ENCODE measurements at places on chromosomes 16 and 17.

- no peak for DNase-seq
Observed at GRCh38 chr17:74444406-74444805, 12.5 kb downstream of the GPRC5C start.

GRCh38 chr16:55699616-55700015 is 43.8 kb downstream of the SLC6A2 start:
- DNase-seq: no peak

- no peak for DNase-seq
Observed at GRCh38 chr16:87552772-87553573, 49.3 kb upstream of the JPH3 start.

GRCh38 chr16:8923199-8923598 is 40.5 kb downstream of the USP7 start:
- no peak for DNase-seq

- peak; percentile 40 for DNase-seq
Observed at GRCh38 chr17:27268394-27269085, 25.4 kb upstream of the WSB1 start.

- DNase-seq: no peak
Observed at GRCh38 chr17:57512258-57512657, 232.8 kb downstream of the CCDC182 start.

GRCh38 chr17:9332132-9332494 is 243.5 kb downstream of the STX8 start:
- no peak for DNase-seq

GRCh38 chr16:12057266-12057665 is 80.7 kb downstream of the SNX29 start:
- no peak for DNase-seq

GRCh38 chr16:15396948-15397594 is 1.5 kb downstream of the MPV17L start:
- DNase-seq: no peak

DNA sequence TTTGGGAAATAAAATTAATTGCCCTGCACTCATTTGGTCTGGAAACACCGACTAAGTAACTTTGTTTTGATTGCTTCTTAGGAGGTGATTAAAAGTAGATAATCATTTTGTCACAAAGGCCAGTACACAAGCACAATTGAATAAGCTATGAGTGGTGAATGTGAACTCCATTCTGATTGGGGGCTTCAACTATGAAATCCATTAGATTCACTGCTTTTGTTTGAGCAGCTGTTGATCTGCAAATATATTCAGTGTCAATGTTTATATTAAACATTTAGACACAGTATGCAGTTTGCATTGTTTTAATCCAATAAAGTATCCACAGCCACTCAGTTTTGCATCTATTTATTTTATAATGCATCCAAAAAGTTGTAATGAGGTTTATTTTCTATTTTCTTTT is 817.5 kb downstream of the CDH11 start:
- peak; percentile 13 for DNase-seq

DNA sequence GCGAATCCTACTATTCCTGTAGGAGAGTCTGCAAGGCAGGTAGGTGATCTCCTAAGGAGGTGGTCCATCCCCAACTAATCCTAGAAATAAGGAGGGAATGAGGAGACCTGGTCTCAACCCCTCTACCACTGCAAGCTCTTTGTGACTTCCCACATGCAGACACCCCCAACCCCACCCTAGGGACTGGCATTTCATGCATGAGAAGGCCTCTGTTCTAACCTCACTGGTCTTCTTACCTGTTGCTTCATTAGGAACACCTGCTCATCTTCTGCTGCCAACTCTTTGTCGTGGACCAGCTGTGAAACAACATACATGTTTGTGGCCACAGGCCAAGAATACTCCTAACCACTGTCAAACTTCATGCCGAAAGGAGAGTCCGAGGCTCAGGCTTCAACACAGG is 22.6 kb downstream of the DYNC1LI2 start:
- DNase-seq: peak; percentile 33

GRCh38 chr16:66569827-66570405 is 3.7 kb downstream of the CMTM1 start:
- no peak for DNase-seq

DNA sequence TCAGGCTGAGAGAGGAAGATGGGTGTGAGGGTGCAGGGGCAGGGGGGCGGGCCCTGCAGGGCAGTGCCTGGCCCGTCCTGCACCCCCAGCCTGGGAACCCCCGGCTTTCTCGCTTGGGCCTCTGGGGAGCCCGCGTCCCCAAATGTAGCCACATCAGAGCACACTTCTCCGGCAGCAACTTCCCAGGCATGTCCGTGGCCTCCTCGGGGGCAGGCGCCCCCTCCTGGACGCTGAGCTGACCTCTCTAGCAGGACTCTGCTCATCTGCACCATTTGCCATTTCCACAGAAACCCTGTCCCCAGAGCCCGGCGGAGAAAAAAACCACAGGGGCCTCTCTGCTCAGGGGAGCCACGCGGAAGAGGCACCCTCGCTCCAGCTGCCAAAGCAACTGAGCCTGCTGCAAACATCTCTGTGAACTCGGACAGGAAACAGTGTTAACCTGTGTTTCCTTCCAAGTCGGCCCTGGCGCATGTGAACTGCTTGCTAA is 63.4 kb downstream of the KLHDC4 start:
- DNase-seq: no peak

- no peak for DNase-seq
Observed at GRCh38 chr17:28682655-28683054, 20.6 kb downstream of the SUPT6H start.

GRCh38 chr17:40103688-40104087 is 3.3 kb upstream of the NR1D1 start:
- no peak for DNase-seq

- no peak for DNase-seq
Observed at GRCh38 chr16:6573577-6573976, 759.1 kb upstream of the RBFOX1 start.

All from NCI-H1105 treated with DMSO at 0.1 percent for 48 hours (cell line).